Suppressor macrophage (primary cell): ENCODE measurements at places on chromosomes 2 and 18.

GRCh38 chr2:168136392-168136977 is 110.9 kb downstream of the STK39 start:
- peak; percentile 75 for DNase-seq

- DNase-seq = no peak
Measured at GRCh38 chr2:12910431-12910830, 193.7 kb downstream of the TRIB2 start.

- DNase-seq = no peak
Measured at GRCh38 chr18:57141208-57142129, 5.4 kb upstream of the BOD1L2 start.

DNA sequence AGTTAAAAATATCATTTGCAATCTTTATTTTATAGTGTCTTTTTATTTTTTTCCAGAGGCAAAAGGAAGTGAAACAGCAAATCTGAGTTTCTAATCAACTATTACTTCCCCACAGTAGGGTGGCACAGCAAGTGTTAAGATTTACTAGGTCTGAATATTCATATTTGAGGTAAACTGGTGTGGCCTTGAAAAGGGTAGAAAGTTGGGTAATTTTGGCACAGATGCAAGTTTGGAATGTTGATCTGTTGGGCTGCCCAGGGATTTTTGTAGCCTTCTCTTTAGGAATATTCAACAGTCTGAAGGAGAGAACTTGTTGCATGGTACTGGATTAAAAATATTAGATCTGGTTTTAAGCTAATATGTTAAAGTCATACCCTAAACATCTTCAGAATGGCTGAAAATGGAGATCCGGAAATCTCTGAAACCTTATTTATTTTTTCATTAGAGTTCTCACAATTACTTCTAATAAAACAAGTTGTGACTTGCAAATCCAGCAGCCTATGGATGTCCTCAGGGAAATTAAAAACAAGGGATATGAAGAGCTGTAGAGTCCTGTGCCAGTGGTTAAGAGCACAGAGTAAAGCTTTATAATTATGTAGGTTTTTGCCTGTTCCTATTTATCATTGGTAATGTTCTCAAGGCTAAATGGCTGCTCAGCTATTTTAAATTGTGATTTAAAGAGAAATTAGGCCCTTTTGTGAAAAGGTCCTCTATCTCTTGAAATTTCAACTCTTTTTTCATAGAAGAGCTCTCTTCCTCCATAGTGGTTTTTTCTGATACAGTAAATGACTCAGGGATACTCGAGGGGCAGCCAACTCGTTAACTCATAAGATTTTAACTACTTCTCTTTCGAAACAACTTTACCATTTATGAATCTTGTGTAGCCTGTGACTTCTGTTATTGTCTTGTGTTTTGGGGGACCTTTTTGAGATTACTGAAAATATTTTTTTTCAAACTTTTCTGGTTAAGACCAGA is 11.0 kb downstream of the TANK start:
- DNase-seq = peak; percentile 37

DNA sequence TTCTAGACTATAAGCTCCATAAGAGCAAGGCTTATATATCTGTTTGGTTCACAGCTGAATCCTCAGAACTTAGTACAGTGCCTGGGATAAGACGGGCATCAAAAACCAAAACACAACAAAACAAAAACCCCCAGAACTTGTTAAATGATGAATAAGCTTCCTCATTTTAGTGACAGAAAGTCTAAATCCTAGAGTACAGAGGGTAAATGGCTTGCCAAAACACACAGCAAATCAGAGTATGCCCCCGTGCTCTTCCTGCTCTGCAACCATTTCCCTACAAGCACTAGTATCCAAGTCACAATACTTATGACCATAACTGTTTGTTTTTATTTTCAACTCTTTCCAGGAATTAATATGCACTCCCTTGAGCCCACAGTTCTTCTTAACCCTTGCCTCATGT is 10.1 kb downstream of the ZNF521 start:
- no peak for DNase-seq

GRCh38 chr18:44917216-44918141 is 236.8 kb downstream of the SETBP1 start:
- no peak for DNase-seq

- peak; percentile 42 for DNase-seq
Measured at GRCh38 chr2:135473567-135473966, 57.5 kb downstream of the ZRANB3 start.

GRCh38 chr2:79585701-79586433 is 73.0 kb downstream of the CTNNA2 start:
- no peak for DNase-seq

DNA sequence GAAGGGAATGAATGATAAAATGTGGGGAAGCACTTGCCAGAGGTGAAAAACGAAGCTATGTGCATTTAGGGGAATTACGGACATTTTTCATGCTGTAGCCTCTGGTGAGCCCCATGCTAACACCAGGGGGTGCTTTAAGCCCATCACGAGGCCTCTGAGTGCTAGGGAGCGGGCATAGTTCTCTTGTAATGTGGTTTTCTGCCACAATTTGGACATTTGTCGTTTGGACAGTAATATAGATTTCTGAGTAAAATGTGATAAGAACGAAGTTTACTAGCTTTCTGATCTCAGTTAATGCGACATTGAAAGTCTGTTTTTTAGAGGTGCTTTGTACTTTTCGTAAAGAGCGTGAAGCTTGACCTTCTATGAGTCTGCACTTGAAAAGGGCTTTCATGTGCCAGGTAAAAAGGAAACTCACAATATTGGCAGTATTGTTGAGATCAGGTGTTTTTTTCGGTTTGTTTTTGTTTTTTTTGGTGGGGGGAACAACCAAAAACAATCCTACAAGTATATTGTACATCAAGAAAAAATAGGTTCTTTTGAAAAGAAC is 50.6 kb downstream of the TRAF3IP1 start:
- peak; percentile 90 for DNase-seq

GRCh38 chr2:177429688-177430325 is 37.2 kb downstream of the AGPS start:
- DNase-seq = no peak

- peak; percentile 35 for DNase-seq
Measured at GRCh38 chr2:101533561-101534148, 58.7 kb upstream of the RFX8 start.

DNA sequence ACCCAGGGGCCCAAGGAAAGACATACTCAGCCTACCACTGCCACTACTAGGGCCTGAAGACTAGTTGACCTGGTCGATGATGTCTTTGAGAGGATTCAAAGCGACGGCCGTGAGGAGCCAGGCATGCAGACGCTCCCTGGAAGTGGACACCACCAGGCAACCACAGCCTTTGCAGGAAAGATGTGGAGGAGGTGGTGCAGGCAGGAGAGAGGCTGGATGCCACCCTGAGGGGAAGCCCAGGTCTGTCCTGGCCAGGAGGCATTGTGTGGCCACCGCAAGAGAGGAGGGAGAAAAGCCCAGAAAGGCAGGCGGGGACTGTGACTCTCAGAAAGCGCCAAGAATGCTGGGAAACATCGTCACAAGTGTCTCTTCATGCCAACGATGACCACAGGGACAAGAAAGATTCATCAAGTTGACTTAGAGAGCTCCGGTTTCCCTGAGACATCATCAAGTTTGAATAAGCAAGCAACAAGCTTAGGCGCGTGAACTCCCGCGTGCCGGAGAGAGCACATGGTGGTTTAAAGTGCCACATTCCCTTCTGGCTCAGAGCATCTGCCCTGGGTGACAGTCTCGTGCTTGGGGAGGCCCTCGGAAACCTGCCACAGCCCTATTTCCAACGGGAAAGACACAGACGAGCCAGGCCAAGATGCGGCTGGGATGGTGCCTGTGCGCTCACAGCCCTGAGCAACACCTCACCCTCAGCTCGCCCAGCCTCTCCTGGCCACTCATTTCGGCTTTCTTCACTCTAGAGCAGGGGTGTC is 464.5 kb upstream of the SALL3 start:
- DNase-seq = no peak

DNA sequence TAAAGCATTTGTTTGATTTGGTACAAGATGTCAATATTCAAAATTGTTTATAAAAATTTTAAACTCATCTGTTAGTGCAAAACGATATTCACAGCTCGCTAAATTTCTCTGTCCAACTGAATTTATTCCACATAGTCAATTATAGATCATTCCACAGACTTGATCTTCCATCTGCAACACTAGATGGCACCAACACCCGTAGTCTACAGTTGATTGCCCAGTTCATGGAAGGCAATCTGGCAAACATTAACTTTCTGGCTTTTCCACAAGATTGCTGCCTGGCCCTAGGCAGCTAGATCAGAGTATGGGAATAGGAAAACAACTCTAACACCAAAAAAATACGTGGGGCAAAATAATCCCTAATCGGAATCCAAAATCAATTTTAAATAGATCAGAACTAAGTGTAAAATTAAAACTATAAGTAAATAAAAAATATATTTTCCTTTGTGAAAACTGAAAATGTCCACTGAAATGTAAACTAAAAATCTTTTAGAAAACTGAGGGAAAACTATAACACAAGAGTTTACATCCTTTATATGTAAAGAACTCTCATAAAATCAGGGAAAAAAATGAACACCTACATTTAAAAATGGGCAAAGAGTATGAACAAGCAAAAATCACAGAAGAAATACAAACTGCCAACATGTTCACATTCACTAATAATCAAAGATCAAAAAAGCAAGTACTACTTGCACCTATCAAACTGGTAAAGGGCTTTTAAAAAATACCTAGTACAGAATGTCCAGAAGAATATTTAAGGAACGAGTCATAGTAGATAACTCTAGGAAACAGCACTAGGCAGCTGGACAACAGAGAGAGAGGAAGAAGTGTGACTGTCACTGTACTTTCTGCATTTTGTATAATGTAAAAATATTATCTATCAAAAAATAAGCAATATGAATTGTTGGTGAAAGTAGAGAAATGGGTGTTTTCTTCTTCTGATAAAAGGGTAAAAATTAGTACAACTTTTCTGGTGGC is 35.0 kb downstream of the RTN4 start:
- peak; percentile 69 for DNase-seq

DNA sequence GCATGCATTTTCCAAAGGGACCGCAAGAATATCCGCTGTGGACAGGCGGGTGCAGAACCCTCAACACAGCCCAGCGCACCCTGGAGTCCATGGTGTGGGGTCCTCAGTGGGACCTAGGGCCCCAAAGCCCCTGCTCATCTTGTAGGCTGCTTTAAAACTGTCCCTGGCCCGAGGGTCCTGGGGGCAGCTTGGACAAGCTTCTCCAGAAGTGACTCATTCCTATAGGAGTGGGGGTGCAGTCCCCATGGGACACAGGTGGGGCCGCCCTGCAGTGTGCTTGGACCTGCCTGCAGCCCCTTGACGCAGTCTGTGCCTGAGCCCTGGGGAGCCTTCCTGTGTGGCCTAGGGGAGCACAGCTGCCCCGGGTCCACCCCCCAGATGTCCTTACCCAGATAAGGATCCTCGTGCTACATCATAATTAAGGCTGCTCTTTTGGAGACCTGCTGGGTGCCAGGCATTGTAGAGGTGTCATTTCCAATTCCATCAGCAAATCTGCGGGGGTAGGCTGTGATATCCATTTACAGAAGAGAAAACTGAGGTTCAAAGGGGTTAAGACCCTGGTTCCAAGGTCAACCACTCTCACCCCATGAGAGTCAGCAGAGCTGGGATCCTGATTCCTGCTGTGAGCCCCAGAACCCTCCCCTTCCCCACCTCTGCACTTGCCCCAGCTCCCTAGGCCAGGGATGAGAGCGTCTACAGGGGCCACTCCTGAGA is 1.7 kb upstream of the HS6ST1 start:
- no peak for DNase-seq

DNA sequence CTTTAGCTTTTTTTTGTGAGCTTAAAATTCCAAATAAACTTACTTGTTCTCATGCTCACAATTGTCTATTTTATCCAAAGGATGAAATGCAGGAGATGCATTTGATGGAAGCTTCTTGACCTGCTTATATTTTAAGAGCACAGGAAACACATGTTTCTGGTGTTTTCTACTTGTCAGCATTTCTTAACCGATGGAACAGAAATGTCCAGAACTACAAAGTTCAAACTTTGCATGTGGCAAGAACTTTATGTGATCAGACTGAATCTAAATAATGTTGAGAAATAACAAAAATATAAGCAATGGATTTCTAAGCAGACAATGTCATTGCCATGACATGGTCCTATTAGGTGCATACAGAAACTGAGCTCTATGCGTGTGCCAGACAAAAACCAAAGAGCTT is 9.9 kb upstream of the CTLA4 start:
- no peak for DNase-seq

DNA sequence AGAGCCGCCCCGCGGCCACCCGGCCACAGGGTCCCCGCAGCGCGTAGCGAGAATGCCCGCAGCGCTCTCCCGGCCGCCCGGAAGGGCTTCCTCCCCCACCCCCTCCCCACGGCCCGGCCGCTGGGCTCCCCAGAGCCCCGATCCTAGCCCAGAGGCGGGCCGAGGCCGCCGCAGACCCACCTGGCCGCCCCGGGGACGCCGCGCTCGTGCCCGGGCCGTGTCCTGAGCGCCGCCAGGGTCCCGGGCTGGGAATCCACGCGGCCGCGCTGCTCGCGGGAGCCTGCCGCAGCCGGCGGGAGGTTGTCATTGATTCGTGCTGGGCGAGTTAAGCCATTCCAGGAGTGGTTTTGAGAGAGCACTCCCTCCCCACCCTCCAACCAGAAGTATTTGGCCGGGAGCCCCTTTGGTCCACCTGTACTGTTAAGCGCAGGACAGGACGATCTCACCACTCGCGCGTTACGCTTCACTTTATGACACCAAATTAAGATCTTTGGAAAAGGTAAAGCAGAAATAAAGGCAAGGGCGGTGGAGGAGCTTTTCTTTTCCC is 206.4 kb upstream of the SMAD2 start:
- DNase-seq = peak; percentile 10

GRCh38 chr2:202373490-202373889 is 2.6 kb upstream of the BMPR2 start:
- no peak for DNase-seq

DNA sequence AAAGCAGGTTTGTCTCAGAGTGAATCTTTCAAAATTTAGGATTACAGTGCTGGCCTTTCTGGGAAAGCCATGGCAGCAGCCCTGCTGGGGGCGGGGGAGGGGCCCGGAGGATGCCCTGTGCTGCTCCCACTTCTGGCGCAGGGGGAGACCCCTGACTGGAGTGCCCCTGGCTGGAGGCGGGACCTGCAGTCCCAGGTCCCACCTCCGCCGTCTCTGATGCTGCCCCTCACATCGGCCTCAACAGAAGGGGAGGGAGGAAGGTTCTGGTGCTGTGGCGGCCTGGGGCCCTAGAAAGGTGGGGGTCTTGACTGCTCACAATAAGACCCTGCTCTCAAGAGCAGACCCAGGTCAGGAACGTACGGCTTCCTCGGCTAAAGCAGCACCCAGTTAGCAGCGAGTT is 216.4 kb downstream of the TWIST2 start:
- no peak for DNase-seq

DNA sequence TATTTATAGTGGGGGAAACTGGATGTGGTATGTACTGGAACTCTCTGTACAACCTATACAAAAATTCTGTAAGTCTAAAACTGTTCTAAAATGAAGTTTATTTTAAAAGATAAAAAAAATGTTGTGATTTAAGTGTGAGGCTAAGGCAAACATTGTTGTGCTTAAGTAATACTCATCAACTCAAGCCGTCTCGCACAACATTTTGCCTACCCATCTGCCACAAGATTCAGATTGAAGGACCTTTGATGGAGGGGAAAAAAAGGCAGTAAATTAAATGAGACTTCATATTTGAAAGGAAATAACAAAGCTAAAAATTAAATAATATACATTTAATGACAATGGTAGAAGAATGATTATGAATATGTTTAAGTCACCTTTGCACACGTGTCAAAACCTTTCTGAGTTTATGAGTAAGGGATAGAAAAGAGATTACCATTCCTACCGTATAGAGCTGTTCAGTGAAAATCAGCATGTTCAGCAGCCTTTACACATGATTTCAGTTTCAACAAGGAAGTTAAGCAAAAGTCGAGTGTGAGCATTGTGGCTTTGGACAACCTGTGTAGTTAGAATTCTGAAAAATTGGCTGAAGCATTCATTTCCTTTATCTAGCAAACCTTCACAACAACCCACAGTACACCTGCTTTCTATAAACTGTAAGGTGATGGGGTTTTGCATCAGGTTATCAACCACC is 499.3 kb downstream of the IRS1 start:
- DNase-seq = no peak
